ENCODE measurements at places on chromosomes 11 and 22.
A peak's percentile ranks its signal among the peaks of the same experiment; 100 is the strongest.

DNA sequence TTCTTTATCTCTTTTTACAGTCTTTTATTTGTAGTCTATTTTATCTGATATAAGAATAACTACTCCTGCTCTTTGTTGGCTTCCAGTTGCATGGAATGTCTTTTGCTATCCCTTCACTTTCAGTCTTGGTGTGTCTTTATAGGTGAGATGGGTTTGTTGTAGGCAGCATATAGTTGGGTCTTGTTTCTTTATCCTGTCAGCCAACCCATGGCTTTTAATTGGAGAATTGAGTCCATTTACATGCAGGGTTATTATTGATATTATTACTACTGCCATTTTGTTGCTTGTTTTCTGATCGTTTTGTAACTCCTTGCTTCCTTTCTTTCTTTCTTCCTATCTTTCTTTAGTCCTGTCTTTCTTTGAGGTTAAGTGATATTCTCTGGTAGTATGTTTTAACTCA is 11.9 kb upstream of the IL17RA start:
- DNase-seq = no peak

GRCh38 chr22:44276706-44277356 is 35.9 kb downstream of the SHISAL1 start:
- no peak for DNase-seq

GRCh38 chr11:34627197-34627596 is 6.3 kb downstream of the EHF start:
- no peak for DNase-seq

DNA sequence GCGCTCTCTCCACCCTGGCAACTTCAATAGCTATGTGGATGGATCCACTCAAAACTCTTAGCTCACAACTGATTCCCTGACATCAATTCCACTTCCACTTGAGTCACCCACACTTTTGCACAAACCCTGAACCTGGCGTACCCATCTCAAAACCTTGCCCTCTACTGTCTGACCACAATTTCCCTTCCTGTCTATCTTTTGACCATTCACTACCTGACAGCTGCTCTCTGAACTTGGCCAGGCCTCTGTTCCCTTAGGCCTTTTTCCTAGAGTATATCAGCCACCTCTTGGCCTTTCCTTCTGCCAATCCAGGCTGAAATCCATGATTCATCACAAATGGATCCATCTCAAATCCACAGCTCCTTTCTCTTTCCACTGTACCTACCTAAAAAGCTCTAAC is 106.0 kb downstream of the RPL27A start:
- peak; percentile 64 for DNase-seq

DNA sequence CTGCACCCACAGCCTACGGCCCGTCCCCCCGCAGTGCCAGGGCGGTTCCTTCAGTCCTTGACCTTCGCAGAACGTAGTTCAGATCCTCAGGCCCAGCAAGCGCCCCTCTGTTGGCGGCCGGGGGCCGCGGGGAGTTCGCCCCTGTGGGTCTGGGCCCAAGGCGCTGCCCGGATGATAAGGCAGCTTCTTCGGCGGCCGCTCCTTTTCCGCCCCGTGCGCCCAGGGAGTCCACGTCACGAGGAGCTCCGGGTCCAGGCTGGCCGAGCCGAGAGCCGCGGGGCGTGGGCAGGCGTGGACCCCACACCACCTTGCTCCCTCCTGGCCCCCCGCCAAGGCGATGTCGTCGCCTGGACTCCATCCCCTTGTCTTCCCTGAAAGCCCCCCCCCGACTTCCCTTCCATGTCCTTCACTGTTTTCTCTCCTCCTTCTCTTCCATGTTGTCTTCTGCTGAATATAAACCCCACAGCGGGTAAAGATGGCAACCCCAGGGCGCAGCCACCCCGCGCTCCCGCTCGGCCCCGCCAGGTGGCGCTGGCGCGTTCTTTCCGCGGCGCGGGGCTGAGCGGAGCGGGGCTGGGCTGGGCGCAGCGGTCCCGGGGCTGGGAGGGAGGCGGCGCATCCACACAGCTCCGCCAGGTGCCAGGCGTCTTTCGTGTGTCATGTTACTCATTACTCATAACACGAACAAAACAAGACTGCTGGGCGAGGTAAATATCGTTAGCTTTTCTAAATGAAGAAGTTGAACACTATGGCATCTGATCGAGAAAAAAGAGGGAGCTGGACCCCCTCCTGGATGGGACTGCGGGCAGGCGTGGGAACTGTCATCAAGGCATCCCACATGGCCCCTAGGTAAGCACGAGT is 321.0 kb downstream of the NTM start:
- DNase-seq = peak; percentile 11

DNA sequence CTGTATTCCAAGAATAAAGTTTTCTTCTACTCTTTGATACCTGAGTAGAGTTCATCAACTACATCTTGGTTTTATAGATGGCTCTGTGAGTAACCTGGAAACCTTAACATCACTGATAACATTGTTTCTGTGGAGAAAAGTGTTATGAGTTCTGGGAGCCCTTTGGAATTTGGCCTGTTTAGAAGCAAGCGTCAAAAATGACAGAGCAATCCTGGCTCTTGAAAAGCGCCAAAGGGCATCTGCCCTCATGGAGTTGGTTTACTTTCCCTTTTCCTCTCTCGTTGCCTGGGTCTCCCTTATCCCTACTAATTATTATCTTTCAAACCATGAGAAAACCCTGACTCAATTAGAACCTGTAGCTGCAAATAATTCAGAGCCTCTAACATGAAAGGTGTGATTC is 140.1 kb downstream of the DBX1 start:
- no peak for DNase-seq

- peak; percentile 43 for DNase-seq
These were observed 51.2 kb downstream of the CSTF3 start for GRCh38 chr11:33110083-33110482.

GRCh38 chr22:21726650-21727049 is 8.9 kb downstream of the YPEL1 start:
- DNase-seq = no peak

Measured in LHCN-M2 (cell line).